ENCODE measurements at places on chromosomes 11 and 22.

- no peak for DNase-seq
These were observed 9.4 kb downstream of the IGSF9B start for GRCh38 chr11:133947321-133947756.

GRCh38 chr11:115764176-115764575 is 260.0 kb upstream of the CADM1 start:
- no peak for DNase-seq

DNA sequence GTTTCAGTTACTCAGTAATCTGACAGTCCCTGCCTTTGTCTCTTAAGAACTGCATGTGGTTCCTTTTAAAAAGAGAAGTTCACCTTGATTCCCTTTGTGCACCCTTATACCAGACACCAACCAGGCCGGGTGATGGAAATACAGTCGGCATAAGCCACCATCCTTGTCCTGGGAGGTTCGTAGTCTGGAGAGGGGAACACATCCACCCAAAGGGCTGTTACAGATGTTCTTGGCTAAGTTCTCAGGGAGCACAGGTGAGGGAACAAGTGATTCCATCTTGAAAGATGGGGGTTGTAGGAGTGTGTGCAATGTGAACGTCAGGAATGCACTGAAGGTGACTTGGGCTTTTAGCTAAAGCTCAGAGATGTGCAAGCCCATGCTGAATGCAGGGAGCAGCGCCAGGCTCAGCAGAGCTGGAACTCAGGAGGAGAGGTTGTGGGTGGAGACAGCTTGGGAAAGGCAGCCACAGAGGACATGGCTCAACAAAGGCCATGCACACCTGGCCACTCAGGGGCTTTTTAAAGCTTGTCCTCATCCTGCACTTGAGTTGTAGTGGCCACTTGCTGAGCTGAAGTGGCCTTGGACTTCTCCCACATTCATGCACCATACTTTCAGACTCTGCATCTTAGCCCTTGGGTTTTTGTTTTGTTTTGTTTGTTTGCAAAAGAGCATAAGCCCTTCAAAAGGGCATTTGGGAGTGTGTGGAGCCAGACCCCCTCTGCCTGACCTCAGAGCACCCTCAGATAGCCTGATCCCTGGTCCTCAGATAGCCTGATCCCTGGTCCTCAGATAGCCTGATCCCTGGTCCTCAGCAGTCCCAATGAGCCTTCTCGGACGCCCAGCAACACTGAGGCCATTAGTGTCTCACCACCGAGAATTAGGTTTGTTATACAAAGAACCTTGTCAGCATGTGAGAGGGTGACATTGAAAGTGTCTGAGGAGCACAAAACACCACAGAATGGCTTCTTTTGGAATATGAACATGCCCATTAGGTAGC is 12.7 kb upstream of the TMA7B start:
- no peak for DNase-seq

- no peak for DNase-seq
These were observed 46.2 kb downstream of the HIRA start for GRCh38 chr22:19385221-19385906.

All from AG04450 (cell line).